Posterior vena cava (tissue), 2 donors: ENCODE measurements at places on chromosomes 6 and 20. TPM values are rescaled to one million over a fixed set of nuclear protein-coding genes. Genes with fewer than 3 reads are reported as not detected.
A peak's percentile ranks its signal among the peaks of the same experiment; 100 is the strongest.

Gene TNFRSF6B
- 7.0 TPM for total RNA-seq

DNA sequence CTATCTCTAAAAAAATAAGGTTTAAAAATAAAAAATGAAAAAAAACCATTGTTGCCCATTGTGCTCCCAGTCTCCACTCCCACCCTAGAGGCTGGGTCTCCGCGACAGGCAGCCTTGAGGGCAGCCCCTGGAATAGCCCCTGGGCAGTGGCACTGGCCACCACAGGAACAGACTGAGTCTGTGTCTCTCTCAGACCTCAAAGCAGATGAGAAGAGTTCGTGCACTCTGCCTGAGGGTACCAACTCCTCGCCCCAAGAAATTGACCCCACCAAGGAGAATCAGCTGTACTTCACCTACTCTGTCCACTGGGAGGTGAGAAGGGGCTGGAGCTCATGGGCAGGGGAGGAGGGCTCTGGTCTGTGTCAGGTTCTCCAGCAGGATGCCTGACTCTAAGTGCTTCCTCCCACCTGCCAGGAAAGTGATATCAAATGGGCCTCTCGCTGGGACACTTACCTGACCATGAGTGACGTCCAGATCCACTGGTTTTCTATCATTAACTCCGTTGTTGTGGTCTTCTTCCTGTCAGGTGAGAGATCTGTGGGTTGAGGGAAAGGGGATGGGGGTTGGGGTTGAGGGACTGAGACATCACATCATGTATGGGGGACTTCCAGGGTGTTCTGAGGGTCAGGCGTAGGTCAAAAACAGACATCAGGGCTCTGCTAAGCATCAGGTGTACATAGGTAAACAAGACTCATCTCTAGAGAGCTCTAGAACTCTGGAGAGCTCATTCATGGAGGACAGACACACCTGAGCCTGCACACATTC lies 35.6 kb downstream of the TM9SF4 start:
- no peak for DNase-seq

Gene CASP8AP2
- total RNA-seq, result 18.8 TPM

GRCh38 chr20:14685183-14685582 lies 347.8 kb upstream of the FLRT3 start:
- no peak for DNase-seq

GRCh38 chr6:52517502-52518278 lies 59.2 kb downstream of the TRAM2 start:
- DNase-seq, result peak; percentile 95

- no peak for DNase-seq
Observed at GRCh38 chr20:23249541-23249940, 101.0 kb upstream of the NXT1 start.

DNA sequence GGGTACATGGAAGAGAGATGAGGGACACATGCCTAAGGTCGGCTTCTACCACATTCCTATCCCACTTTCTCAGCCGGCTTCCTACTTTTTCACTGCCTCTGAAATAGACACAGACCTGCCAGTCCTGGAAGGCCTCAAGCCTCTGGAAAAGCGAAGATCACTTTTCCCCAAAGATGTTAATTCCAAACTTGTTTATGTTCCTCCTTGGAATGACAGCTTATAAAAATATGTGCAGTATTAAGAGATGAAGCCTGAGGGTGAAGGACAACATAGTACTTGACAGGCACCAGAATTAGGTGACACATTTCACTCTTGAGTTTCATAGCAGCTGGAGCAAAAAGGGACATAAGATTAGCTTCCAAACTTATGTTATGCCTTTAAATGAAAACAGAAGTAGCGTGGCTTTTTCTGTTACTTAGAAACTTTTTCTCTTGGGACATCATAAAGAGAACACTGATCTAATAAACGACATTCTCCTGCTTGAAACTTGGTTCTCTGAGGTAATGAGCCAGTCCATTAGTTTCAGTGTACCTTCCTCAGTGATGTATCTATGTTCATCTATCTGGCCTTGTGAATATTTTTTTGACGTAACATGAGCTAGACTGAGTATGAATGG lies 25.3 kb downstream of the FOXO3 start:
- no peak for DNase-seq

DNA sequence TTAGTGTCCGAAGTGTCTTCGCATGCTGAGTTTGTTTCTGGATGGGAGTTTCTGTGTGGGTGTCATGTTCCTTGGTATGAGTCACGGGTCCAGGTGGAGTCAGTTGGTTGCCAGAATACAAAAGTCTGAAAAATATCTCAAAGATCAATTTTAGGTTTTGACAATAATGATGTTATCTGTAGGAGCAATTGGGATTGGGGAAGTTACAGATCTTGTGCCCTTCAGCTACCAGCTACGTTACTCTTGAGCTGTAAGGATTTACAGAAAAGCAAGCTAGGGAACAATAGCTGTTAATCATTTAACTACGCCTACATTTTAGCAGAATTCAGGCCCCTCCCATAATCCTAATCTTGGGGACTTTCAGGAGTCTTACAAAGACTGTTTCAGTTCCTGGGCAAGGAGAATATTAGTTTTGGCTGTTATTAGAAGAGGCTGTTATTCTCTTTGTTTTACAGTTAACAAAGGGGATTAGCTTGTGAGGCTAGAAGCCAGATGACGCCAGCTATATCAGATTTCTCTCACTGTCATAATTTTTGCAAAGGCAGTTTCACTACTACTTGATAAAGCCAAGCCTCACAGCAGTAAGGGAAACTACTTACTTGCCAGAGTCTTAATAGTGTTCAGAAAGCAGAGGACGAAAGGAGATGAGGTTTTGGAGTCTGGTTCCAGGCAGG lies 15.4 kb upstream of the SLC22A16 start:
- no peak for DNase-seq

- no peak for DNase-seq
Observed at GRCh38 chr20:61135266-61135665, 116.8 kb upstream of the CDH4 start.

DNA sequence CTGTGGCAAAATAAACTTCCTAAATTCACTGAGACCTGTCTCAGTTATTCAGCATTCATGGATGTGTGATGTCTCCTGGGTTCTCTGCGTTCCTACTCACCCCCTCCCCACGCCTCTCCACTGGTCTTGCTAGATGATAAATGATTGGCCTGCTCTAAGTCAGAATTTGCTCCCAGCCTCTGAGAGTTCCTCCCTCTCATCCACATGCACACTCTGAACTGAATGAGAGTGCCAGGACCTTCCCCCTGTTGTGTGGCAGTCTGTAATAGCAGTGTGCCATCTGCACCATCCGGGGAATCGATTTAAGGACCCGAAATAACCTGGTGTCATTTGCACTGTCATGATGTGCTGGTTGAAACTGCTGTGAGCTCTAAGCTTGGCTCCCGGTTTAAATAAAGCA lies 135.8 kb upstream of the AFDN start:
- DNase-seq, result no peak

DNA sequence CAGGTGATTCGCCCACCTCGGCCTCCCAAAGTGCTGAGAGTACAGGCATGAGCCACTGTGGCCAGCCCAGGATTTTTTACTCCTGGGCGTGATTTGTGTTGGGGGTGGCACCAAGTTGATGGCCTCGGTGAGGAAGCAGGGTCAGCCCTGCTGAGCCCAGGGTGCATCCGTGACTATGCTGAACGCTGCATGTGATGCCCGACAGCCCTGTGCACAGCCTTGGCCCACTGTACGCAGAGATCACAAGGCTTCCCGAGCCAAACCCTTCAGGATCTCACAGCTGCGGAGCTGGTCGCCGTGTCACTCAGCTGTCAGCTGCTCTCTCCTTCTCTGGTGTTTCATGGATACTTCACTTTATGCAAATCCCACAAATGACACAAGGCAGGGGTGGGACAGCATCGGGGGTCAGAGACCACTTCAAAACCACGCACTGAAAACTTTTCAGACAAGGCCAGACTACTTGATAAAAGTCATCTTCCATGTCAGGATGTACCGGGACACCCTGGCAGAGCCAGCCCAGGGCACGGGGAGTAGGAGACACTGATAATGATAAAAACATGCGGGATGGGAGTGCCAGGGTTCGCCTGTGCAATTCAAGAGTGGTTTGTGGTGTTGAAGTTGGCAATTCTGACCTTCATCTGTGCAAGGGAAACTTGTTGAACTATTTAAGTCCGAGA lies 31.2 kb upstream of the RPS6KA2 start:
- no peak for DNase-seq

DNA sequence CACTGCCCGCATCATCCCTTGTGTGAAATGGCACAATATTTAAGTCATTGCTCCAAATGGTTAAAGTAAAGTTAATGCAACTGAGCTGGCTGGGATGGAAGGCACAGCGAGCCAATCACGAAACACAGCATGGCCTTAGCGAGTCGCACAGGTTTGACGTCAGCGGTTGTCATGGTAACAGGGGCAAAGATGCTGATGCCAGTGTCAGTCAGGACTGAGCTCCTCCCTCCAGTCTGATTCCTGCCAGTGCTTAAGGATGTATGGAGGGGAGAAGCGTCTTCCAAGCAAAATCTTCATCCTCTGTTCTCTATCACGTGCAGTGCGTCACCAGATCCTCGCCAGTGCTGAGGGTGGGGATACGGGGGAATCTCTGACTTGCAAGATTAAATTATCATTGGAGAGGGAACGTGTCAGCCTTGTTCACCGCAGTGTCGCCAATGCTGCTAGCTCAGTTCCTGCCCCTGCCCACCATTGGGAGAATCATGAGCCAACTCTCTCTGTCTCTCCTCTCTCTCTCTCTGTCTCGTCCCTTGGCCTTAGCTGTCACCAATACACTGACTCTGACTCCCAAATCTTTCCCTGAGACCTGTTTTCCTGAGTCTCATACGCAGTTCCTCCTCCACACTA lies 24.5 kb downstream of the TSPYL4 start:
- peak; percentile 93 for DNase-seq

Gene NTSR1
- not detected for total RNA-seq

- DNase-seq, result no peak
Observed at GRCh38 chr6:42332916-42333315, 115.3 kb upstream of the MRPS10 start.

DNA sequence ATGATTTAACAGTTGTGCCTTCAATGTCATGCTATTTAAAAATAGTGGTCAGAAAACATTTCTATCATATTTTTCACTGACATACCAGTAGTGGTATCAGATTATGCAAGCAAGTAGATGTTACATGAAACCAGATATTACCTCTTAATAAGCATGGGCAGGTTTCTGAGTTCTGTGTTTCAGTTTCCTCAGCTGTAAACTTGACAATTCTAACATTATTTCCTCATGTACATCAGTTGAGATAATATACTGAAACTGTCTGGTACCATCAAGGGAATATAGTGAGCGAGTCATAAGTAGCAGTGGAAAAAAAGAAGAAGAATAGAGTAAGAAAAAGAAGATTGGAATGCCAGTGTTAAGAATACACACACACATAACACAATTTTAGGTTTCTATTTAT lies 477.9 kb upstream of the MANEA start:
- no peak for DNase-seq

Gene RFX6
- total RNA-seq, result not detected

DNA sequence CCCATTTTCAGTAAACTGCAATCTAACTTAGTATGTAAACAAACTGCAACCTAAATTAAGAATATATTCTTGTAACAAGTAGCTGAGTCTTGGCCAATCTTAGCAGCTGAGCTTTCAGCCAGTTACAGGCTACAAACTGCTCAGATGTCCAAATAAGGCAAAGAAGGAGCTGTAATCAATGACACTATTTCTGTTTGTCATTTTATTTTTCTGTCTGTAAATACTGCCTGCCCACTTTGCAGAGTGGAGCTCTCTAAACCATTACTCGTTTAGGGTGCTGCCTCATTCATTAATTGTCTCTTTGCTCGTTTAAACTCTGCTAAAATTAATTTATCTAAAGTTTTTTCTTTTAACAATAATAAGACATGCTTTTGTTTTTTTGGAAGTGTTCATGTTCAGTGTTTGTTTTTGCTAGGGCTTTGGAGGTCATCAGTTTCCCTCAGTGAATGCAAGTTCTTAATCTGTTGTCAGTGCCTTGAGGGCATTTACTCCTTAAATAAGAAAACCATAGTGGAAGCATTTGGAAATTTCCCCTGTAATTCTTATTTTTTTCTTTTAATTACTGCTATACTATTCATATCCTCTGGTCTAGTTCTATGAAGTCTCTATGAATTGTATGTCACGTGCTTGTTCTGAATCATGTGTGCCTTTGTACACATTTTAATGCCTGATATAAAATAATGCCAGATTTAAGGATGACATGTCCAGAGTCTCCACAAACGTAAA lies 3.6 kb upstream of the PRL start:
- no peak for DNase-seq

Gene CCN6
- not detected for total RNA-seq

DNA sequence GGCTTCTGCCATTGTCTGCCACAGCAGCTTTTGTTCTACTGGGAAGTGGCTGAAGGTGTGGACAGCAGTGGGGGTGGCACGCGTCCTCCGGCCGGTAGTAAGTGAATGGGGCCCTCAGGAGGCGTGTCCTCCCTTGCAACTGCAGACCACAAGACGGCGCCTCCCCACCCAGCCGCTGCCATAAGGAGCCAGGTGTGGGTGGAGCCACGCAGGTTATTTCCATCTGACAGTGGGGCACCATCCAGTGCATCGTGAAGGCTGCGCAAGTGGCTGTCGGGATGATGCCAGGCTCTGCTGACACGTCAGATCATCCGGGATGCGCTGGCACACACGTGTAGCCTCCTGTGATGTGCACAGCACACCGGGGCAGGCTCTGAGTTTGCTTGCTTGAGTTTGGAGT lies 379.7 kb downstream of the CDH4 start:
- DNase-seq, result no peak

Gene GLP1R
- not detected for total RNA-seq

Gene TLDC2
- 0.37 TPM for total RNA-seq

Gene HLA-DQA2
- total RNA-seq, result 1.1 TPM

DNA sequence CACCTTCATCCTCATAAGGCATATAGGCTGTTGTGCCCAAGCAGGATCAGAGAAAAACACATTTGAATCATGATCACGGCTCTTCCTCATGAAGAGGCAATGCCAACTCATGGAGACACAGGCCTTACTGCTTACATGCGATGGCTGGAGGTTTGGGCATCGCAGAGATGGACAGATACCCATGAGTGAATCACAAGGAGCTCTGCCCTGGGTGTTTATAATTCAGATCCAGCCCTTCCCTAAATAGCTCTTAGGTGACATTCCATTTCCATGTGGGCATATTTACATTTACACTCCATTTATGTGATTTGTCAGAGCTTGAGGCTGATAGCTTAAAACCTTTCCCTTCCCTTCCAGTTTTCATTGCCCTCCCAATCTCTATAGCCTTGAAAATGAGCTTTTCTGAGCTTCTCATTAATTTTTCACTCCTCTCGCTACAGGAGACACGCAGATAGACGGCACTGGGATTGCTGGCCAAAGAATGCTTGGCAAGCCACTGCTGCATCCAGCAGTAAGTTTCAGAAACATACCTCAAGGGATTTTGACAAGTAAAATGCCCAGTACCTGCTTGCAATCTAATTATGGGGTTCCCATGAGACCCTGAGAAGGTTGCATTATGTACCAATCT lies 249.1 kb downstream of the TBC1D7 start:
- DNase-seq, result no peak

GRCh38 chr20:36273414-36274180 lies 32.5 kb upstream of the DLGAP4 start:
- peak; percentile 48 for DNase-seq
